ENCODE measurements at places on chromosomes 7 and 10.

GRCh38 chr10:112446055-112446854, 459 bp downstream of the ZDHHC6 start:
- DNase-seq, result no peak

DNA sequence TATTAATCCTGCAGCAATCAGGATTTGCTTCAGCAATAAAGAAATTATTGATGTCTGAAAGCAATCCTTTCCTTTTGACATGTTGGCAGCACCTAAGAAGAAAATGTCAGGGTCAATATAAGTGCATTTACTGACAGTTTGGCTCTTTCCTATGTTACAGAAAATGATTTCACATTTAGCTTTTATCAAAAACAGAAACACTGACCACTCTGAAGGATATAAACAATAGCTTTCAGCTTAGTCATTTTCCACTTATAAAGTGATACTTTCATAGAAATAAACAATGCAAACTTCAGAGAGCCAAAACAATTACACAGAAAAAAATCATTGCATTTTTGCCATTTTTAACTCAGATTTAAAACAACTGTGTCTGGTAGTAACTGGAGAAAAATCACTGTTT, 325.6 kb upstream of the KAT6B start:
- DNase-seq, result no peak

DNA sequence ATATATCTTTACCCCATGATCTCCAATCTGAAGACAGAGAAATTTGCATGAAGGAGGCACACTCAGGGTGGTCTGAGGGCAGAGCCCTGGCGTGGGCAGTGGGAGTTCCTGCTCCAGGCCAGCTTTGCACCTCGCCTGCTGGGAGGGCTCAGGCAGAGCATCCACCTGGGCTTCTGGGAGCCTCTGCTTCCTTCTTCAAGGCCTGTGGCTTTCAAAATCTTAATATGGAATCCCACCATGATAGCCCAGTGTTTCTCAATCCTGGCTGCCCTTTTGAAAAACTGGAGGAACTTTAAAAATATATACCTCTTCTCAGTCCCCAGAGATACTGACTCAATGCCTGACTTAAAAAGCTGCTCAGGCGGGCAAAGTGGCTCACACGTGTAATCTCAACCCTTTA, 36.7 kb upstream of the PSAP start:
- DNase-seq, result no peak

DNA sequence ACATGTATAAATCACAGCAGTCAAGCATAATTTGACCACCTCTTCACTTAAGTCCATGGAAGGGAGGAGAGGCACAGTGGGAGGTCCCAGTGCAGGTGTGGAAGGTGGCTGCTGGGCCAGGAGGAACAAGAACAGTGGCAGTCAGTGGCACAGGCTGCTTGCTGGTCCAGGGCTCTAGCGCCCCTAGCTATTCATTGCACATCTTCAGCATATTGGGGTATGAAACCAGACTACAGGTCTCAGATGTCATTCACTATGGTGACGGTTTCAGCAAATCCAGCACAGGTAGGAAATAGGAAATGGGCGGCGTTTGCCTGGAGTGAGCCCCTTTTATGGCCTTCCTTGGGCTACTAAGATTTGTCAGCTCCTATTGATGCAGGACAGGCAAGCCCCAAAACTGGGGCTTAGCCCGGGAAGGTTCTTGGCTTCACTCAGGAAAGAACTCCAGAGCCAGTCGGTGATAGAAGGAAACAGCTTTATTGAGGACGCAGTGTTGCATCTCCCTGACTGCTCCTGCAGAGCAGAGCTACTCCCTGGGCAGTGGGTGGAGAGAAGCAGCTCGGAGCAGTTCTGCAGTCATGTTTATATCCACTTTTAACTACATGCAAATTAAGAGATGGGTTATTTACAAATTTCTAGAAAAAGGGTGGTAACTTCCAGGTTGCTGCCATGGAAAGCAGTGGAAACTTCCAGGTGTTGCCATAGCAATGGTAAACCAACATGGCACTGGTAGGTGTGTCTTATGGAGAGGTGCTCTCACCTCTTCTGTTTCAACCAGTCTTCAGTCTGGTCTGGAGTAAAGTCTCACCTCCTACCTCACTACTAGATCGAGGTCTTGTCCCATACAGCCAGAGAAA, 608.8 kb downstream of the PARD3 start:
- DNase-seq, result no peak
